Metanephros (tissue), 2 donors: ENCODE measurements at places on chromosomes 4 and X. TPM values are rescaled to one million over a fixed set of nuclear protein-coding genes. Genes with fewer than 3 reads are reported as not detected.

The EFHC2 gene
- total RNA-seq, result 4.4 TPM

The PASD1 gene
- not detected for total RNA-seq

The ARX gene
- 0.06 TPM for total RNA-seq

The SLC10A4 gene
- 0.41 TPM for total RNA-seq

The DMRTC1 gene
- total RNA-seq, result not detected

The VEGFC gene
- 9.3 TPM for total RNA-seq
